ENCODE measurements at places on chromosomes 13 and 19. TPM values are rescaled to one million over a fixed set of nuclear protein-coding genes. Genes with fewer than 3 reads are reported as not detected.

Gene C5AR1
- 1.4 TPM for total RNA-seq

Gene CD209
- not detected for total RNA-seq

GRCh38 chr13:75927183-75927669 is 291.1 kb downstream of the LMO7 start:
- no peaks in the 10 kb centered on the region for H3K4me1 ChIP-seq
- H3K36me3 ChIP-seq, result no peaks in the 10 kb centered on the region
- no peak for DNase-seq

DNA sequence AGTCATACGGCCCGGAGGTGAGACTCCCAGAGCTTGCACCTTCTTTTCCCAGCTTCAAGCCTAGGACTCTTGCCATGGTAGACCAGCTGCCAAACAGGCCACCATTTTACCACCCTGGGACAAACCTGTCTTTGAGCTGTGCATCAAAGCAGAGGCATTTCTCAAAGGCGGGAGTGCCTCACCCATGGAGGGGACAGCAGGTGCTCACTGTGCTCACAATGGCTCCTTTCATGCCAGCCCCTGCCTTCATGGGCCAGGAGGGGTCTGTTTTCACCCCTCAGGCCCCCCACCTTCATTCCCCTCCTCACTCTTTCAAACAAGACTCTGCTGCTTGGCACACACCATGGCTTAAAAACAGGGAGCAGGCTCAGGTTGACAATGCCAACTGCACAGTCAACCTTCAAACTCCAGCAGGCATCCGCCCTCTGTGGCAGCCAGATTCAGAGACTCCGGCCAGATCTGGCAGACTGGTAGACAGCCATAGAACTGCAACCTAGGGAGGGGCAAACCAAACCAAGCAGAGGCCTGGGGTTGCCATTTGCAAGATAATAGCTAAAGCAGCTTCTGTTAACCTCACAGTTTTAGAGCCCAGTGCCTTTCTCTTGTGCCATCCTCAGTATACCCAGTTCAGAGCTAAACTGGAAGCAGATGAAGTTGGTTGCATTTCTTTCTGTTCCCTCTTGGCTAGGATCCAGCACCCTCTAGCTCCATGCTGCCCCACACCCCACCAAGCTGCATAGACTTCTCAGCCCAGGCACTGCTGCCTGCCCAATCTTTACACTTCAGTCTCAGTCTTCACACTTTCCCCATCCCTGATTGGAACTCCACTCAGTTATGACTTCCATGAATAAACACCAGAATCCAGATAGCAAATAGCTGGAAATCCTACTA is 93.9 kb upstream of the SPATA13 start:
- DNase-seq, result no peak
- H3K4me3 ChIP-seq, result no peak overlapping the region
- H3K27me3 ChIP-seq, result peaks cover 20% of the 10 kb centered on the region

DNA sequence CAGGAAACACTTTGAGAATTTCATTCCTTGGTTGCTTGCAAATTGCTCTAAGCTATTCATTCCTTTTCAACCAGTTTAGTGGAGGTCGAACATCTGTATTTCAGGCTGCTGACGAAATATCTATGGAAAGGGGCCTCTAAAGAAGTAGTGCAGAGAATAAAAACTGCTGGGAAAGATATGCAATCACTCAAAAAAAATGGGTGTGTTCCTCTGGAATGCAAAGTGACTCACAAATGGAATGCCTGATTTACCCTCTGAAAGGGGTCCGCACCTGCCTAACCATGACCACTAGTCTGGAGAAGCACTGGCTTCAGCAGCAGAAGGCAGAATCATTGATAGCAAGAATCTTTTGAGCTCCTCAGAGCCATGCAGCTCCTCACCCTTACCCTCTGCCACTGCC is 129.4 kb downstream of the PCDH9 start:
- DNase-seq, result no peak
- H3K27ac ChIP-seq, result no peak overlapping the region
- H3K36me3 ChIP-seq, result no peaks in the 10 kb centered on the region
- no peaks in the 10 kb centered on the region for H3K4me1 ChIP-seq
- no peak overlapping the region for H3K4me3 ChIP-seq

Data from activated T-helper 1 cell treated with anti-CD3 and anti-CD28 coated beads, Interleukin-12 subunit alpha, Interleukin-12 subunit beta, Interleukin-2, Interleukin-4 antibody, amounts not matched to agents 30 ng/mL and 10 ng/mL and 1 ng/mL, durations not matched to agents 14 hours and 24 hours and 36 hours (primary cell).